ENCODE measurements at places on chromosomes 1 and 21. TPM values are rescaled to one million over a fixed set of nuclear protein-coding genes. Genes with fewer than 3 reads are reported as not detected.

KRTAP19-1 gene
- not detected for total RNA-seq

TEDDM1 gene
- not detected for total RNA-seq

XKR8 gene
- total RNA-seq = 13.8 TPM

ZNF670 gene
- total RNA-seq = 2.5 TPM

RXRG gene
- total RNA-seq = not detected

MYOG gene
- not detected for total RNA-seq

GPR157 gene
- total RNA-seq = 10.8 TPM

FNDC7 gene
- total RNA-seq = not detected

MFAP2 gene
- total RNA-seq = 1.1 TPM

ANGPTL3 gene
- total RNA-seq = not detected

EPHB2 gene
- total RNA-seq = 31.4 TPM

PLA2G5 gene
- total RNA-seq = 3.1 TPM

PTAFR gene
- total RNA-seq = 51.7 TPM

GNG4 gene
- total RNA-seq = 4.4 TPM

CHRNB2 gene
- 0.32 TPM for total RNA-seq

RCAN3 gene
- total RNA-seq = 17.5 TPM

GBP7 gene
- not detected for total RNA-seq

TNFRSF18 gene
- 7.9 TPM for total RNA-seq

CTTNBP2NL gene
- 44.6 TPM for total RNA-seq

SERPINC1 gene
- total RNA-seq = 1.1 TPM

ALDH9A1 gene
- total RNA-seq = 87.8 TPM

CATSPERE gene
- total RNA-seq = 0.55 TPM

SPATA17 gene
- total RNA-seq = not detected

GPR52 gene
- total RNA-seq = not detected
